ENCODE measurements at places on chromosomes 2 and 18.

DNA sequence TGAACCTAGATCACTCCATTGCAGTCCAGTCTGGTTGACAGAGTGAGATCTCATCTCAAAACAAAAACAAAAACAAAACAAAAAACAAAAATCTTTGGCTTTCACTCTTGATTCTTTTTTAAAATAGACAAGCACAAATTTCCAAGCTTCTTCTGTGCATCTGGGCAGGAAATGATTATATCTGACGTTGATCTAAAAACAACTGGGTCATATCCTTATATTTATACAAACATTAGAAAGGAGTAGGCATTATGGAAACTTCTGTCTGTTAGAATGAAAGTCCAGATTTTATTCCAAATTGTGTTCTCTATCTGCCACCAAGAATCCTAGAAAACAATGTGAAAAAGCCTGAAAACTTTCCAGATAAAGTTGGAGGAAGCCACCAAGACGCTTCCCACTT lies 26.2 kb upstream of the PMAIP1 start:
- DNase-seq: no peak

DNA sequence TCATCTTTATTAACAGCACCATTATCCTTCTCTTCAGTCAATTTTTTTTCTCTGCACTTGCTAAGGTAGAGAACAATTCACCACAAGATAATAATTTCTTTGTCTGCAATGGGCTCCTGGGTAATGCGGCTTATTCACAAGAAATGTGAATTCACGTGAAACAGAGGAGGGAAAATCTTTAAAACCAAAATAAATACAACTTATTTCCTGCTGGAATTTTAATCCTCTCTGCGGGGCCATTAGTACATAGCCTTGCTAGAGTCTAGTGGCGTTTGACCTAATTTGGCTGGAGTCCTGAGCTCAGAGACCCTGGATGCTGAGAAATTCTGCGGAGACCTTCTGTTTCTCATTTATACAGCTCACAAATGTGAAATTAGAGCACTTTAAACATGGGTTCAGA lies 319.3 kb upstream of the MMADHC start:
- DNase-seq: no peak

- DNase-seq: no peak
These were observed 9.9 kb upstream of the YPEL5 start for GRCh38 chr2:30136764-30137444.

DNA sequence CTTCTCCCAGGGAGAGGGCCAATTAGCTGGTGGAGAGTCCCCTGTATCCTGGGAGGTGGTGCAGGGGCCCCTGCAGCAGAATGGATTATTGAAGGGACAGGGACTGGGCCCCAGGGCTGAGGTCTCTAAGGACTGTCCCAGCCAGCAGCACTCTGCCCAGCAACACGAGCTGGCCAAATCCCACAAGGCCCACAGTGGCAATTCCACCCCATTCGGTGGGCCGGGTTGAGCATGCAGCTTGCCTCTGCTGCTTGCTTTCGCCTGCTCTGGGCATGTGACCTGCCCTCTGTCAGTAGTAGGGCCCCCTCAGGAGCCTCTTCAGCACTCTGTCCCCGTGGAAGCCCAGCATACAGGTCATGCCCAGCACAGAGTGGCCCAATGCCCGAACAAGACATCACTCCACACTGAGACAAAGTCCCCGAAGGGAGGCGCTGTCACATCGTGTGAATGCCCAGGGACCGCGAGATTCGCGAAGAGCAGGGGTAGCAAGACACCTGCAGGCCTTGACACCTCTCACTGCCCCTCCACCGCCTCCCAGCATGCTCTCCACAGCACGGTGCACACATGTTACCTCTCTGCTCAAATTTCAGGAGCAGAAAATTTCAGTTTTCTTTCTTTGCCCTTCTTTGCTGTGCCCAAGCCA lies 65.4 kb downstream of the CRACDL start:
- no peak for DNase-seq

GRCh38 chr2:234603619-234604018 lies 106.7 kb upstream of the ARL4C start:
- no peak for DNase-seq

DNA sequence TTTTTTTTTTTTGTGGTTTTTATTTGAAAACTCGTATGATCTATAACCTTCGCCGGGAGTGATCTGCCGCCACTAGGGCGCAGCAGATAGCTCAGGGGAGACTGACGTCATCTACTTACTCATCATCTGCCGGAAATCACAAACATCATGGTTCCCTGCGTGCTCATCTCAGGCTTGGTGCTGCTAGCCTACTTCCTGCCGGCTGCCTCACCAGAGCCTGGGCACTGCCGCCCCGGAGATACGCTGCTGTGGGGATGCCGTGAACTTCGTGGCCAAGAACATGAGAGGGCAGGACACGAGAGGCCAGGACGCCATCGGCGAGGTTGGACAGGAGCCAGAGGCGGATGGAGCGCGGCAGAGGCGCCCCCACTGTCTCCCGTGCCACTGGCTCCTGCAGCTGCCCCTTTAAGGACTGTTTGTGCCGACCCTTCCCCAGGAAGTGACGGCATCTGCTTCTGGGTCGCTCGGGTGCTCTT lies 68.8 kb downstream of the DOK6 start:
- peak; percentile 9 for DNase-seq

DNA sequence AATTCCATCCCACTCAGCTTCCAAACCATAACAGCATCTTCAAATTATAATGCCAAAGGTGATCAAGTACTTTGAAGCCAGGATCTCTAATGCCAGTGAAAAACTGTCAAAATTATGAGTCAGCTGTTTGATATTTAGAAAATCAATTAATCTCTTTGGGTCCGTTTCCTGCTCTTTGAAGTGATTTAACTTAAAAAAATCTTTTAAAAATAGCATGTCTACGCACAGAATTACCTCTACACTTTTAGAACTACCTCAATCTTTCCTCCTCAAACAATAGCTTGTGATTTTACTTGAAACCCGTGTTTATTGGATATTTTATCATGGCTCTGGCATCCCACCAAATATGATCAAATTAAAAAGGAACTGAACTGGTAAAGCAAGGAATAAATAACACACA lies 31.3 kb upstream of the TANK start:
- no peak for DNase-seq

GRCh38 chr18:12686100-12686499 lies 16.4 kb downstream of the CEP76 start:
- no peak for DNase-seq
